NCI-H1092 treated with DMSO at 0.1 percent for 48 hours (cell line): ENCODE measurements at places on chromosomes 13 and 19.
A peak's percentile ranks its signal among the peaks of the same experiment; 100 is the strongest.

GRCh38 chr19:14559916-14560775 is 11.7 kb downstream of the NDUFB7 start:
- no peak for DNase-seq

- DNase-seq = peak; percentile 20
Measured at GRCh38 chr13:24834902-24835510, 71.0 kb downstream of the RNF17 start.

DNA sequence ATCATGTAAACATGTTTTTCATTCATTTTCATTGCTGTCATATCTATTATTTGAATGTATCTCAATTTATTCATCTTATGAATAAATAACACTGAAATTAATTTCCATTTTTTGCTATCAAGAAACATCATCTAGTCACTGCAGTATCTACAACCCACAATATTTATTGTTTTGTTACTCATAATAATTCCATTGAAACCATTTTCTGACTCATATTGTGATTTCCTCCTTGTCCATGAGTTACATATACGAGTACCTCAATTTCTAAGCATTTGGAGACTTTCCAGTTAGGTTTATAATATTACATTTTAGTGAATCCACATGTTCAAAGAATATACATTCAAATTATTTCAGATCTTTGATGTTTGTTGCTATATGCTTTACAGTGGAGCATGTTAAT is 1524.0 kb downstream of the SLITRK1 start:
- DNase-seq = no peak

DNA sequence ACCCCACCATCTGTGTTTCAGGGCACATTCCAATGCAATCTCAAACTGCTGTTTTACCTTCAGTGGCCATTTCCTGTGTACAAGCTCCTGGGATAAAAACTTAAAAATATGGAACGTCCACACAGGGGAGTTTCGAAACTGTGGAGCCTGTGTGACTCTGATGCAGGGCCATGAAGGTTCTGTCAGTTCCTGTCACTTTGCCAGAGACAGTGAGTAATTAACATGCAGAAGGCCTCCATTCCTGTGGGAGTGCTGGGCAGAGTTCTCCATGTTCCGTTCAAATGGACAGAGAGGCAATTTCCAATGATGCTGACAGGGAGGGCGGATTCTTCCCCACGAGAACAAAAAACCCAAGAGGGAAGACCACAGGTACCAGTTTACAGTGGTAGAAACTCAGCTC is 24.4 kb downstream of the WDR88 start:
- DNase-seq = no peak

GRCh38 chr13:113058988-113059850 is 46.4 kb upstream of the F7 start:
- DNase-seq = no peak

DNA sequence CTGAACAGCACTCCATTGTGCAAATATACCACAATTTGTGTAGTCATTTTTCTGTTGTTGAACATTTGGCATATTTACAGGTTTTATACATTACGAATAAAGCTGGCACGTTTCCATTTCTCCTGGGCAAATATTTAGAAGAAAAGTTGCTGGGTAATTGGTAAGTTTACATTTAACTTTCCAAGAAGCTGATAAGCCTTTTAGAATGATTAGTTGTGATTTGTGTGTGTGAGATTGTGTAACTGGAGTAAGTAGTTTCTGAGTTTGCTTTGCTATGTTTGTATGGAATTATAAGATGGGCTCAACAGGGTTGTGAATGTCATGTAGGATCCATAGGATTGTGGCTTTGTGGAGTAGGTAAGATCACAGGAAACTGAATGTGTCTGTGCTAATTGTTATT is 1.6 kb upstream of the ZNF529 start:
- no peak for DNase-seq

GRCh38 chr13:44303681-44304432 is 69.8 kb upstream of the SERP2 start:
- peak; percentile 67 for DNase-seq

DNA sequence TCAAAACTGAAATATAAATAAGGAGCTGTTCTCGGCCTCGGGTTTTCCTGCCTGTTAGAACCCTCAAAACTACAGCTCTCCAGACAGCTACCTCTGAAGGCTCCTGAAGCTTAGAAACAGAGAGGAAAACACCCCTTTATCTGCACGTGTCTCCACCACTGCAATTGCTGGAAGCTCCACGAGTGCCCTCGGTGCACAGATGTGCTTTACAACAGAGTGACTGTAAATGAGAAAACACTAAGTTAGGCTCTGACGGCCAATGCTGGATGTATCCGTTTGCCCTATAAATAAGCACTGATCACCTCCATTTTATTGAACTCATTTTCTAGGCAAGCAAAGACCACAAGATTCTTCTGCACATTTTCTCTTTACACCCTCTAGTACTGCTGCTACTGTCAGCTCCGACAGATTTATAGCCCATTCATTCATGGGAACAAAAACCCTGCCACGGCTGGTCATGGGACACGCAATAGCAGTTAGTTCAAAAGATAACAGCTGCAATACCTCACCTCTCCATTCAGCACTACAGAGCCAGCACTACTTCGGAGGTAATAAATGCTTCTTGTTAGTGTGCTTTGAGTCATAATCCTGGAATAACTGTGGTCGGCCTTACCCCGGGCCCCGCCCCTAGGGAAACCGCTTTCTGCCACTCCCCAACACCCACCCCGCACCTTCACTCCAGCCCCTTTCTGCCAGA is 241.1 kb upstream of the ZNF507 start:
- DNase-seq = no peak

- DNase-seq = no peak
Measured at GRCh38 chr13:98778749-98779148, 26.3 kb upstream of the SLC15A1 start.

GRCh38 chr19:29517946-29518345 is 7.8 kb upstream of the VSTM2B start:
- no peak for DNase-seq

- no peak for DNase-seq
Measured at GRCh38 chr13:98939660-98940191, 38.1 kb downstream of the DOCK9 start.

DNA sequence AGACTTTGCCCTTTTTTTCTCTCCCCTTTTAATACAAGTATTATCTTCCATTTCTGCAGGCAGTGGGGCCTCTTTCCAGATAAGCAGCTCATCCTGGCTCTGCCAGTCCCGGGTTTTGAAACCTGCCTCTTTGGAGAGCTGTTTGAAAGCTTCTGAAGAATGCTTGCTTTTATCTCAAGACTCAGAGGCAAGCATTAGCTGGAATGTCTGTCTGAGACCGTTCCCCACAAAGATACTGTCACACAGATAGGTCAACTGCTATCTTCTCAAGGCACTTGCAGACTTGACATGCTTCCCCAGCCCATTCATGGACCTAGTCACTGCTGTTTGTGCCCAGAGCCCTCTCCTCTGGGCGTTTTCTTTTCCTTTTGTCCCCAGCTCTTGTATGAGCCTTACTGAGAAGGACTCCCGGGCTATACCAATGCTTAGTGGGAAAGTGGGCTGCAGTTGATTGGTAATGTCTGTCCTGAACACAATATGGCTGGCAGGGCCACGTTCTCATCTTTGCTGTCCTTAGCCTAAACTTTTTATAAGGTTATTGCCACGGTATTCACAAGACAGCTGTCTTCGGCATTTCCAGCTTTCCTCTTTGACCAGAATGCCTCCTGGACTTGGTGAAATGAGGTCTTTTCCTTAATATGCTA is 13.4 kb downstream of the SERP2 start:
- DNase-seq = no peak

GRCh38 chr13:41639237-41639904 is 182.0 kb downstream of the RGCC start:
- DNase-seq = no peak

DNA sequence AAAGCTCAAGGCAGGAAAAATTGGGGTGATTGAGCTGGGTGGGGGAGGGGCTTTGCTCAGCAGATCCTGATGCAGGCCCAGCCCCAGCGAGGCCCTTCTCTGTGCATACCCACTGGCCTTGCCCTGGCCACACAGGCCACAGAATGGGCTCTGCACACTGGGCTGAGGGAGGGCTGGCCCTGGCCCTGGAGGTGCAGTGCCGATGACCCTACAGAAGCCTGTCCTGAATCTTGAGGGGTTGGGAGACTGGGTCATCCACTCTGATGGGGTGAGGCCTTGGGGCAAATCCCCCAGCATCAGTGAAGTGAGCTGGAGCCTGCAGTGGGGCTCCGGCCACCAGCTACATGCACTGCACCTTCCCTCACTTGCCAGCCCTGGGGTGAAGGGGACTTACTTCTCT is 153.1 kb downstream of the URI1 start:
- no peak for DNase-seq

DNA sequence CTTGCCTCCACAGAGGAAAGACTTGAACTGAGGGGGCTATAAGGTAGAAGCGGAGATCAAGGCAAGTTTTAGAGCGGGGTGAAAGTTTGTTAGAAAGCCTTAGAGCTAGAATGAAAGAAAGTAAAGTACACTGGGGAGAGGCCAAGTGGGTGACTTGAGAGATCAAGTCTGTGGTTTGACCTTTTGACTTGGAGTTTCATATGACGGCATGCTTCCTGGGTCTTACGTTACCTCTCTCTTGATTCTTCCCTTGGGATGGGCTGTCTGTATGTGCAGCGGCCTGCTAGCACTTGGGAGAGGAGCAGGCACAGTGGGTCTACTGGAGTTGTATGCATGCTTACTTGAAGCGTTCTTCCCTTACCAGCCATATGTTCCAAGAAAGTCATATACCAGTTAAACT is 1768.5 kb downstream of the PCDH9 start:
- DNase-seq = no peak

DNA sequence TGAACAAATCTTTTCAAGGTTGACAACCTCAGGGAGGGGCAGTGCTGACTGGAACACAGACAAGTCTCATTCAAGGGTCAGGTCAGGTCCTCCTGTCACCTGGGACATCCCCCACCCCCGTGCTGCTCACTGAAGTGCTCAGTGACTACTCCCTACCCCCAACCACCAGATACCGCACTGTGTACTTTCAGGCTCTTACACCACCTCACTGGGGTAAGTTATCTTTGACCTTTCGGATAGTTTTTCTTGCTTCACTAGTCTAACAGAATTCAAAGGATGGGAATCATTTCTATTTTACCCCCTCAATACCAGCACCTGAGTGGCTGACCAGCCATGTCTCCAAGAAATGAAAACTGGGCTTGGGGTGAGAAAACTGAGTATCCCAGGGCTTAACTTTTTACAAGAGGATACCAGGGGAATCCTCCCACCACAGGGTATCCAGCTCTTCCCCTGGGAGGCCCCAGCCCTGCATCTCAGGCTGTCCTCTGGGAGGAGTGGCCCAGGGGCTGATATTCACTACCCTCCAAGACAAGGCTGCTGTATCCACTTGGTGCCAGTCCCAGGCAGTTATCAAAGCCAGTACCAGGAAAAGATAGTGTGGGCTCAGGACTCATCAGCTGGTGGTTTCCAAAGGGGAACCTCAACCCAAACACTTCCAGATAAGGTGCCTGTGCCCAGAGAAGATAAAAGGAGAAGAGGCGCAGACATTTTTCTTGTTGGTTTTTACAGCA is 2.1 kb downstream of the ZNF563 start:
- DNase-seq = no peak

DNA sequence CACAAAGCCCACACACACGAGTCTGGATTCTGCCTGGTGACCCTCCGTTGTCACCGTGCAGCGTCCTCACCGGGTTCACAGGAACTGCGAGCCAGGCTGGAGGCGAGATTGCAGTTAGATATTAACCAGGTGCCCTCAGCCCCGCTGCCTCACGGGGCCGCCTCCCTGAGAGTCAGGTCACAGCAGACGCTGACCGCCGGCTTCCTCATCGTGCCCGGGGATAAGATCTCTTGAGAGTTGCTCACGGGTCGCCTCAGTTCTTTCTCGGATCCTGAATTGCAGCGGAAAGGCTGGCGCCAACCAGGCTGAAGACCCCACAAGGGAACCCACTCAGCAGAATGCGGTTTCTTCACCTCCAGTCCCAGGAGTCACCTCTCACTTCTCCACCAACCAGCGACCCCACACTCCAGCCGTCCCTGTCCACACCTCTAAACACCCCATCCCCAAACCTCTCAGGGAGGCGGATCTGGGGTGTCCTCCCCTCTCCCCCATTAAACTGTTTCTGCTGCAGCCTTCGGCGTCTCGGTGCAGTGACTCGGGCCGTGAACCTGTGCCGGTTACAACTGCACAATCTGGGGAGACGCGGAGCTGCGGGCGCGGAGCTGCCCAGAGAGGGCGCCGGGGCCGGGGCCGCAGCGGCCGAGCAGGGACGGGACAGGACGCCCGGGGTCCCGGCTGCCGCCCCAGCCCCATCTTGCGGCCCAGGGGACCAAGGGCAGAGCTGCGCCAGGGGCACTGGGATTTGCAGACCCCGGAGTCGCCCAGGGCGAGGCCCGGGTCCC is 591 bp downstream of the ZNF823 start:
- DNase-seq = no peak

DNA sequence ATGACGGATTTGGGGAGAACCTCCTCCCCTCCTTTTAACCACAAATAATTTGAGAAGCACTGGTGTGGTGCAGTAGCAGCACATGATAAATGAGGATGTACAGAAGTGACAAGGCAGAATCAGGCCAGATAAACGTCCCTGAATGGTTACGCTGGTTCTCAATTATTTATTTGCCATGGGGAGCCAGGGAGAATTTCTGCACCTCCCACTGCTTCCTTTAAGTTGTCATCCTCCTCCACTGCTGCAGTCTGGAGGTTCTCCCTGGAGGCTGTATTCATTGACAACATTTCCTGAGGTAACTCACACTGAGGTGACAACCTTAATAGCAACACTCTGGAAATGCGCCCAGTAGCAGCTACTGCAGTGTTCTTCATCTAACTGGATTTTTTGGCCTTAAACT is 308.9 kb upstream of the SLITRK1 start:
- no peak for DNase-seq

- DNase-seq = no peak
Measured at GRCh38 chr19:2984215-2984528, 6.8 kb downstream of the TLE6 start.

GRCh38 chr19:11964858-11965645 is at the start of gene ZNF763:
ZNF763 (plus strand) TSS chr19:11965040; CDS start chr19:11965209, 169 bp downstream.
- peak; percentile 68 for DNase-seq

DNA sequence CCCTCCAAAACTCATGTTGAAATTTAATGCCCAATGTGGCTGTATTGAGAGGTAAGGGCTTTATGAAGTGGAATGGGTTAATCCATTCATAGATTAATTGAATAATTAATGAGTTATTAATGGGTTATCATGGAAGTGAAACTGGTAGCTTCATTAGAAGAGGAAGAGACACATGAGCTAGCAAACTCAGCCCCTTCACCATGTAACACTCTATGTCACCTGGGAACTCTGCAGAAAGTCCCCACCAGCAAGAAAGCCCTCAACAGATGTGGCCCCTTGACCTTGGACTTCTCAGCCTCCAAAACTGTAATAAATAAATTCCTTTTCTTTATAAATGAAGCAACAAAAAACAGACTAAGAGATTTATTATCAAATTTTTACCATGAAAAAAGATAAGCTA is 223.5 kb downstream of the KLF12 start:
- no peak for DNase-seq

- DNase-seq = no peak
Measured at GRCh38 chr19:4305257-4305612, 837 bp downstream of the FSD1 start.

GRCh38 chr13:108342369-108343289 is 73.1 kb downstream of the TNFSF13B start:
- DNase-seq = peak; percentile 22

- peak; percentile 79 for DNase-seq
Measured at GRCh38 chr13:100506600-100507422, 81.8 kb downstream of the GGACT start.
